ENCODE measurements at places on chromosomes 5 and 9.

DNA sequence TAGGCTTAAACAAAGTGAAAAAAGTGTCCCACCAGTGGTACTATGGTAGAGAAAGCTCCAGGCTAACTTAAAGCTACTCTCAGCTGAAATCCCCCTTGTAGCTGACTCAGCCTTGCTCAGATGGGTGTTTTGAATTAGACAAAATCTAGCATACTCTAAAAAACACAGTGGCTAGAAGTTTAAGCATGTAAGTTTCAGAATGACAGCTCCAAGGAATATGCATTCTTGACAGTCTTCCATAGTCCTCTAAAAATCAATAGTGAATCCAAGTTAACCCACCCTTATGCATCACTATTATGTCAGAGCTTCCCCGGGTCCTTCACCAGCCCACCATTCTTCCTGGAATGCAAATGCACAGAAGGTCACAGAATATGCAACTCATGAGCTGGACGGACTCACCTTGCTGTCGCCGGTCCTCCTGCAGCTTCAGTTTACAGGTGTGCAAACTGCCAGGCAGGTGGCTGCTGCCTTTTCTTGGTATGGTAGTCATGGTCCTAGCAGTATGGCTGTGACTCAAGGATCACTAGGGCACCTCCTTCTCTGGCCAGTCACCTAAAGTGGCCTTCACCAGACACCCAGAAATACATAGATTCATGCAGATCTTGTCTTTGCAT is 668 bp downstream of the RANBP3L start:
- H3K27me3 ChIP-seq, result no peaks in the 10 kb centered on the region
- no peak for DNase-seq
- no peak overlapping the region for H3K27ac ChIP-seq

GRCh38 chr5:1749346-1750124 is 50.1 kb downstream of the MRPL36 start:
- H3K27me3 ChIP-seq, result no peaks in the 10 kb centered on the region
- no peak for DNase-seq
- no peak overlapping the region for H3K4me3 ChIP-seq
- no peak overlapping the region for H3K27ac ChIP-seq
- H3K4me1 ChIP-seq, result no peaks in the 10 kb centered on the region

DNA sequence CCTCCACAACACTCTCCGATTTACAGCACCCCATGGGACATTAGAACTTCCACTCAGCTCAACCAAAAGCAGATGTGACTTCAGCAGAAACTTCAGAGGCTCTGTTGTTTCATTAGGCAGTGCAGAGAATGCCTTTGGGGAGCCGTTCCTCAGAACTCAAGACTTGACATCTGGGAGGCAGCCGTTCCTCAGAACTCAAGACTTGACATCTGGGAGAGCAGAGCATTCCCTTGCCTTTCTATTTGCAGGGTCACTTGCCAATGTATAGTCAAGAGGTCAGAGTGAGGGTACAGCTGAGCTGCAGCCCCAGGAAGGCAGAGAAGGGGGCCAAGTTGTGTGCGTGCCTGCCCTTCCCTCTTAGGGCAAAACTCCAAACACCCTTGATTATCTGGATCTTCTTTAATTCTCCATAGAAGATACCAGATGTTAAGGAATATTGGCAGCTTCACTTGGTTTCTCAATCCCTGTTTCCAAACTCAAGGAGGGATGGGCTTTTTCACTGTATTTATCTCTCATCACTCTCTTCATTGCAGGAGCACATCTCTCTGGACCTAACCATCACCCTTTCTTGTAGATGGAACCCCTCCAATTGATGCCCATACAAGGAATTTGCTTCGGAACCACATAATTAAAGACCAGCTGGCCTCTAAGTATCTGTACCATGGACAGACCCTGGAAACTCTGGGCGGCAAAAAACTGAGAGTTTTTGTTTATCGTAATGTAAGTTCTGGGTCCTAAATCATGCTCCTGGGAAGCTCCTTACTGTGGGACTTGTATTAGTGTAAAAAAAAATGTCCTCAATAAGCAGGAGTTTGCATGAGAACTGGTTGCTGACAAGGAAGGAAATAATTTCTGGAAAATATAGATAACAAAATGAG is 25.6 kb downstream of the TGFBI start:
- H3K27ac ChIP-seq, result no peak overlapping the region
- no peak overlapping the region for H3K4me3 ChIP-seq
- H3K27me3 ChIP-seq, result no peaks in the 10 kb centered on the region
- H3K36me3 ChIP-seq, result no peaks in the 10 kb centered on the region
- H3K4me1 ChIP-seq, result no peaks in the 10 kb centered on the region
- DNase-seq, result no peak

DNA sequence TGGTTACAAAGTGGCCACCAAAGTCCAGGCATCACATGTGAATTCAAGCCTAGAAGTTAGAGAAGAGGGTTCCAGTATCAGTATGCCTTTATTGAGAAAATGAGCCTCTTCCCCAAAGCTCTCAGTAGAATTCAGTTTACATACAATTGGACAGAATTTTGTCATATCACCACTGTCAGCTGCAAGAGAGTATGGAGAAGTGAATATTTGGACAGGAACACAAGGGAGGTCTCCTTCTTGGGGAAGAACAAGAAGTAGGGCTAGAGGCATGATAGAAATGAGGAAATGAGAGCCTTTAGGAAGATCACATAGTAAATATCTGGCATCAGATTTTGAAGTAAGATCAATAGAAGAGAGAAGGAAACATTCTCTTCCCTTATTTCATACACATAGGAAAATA is 27.8 kb upstream of the VLDLR start:
- DNase-seq, result no peak
- H3K36me3 ChIP-seq, result no peaks in the 10 kb centered on the region
- no peaks in the 10 kb centered on the region for H3K27me3 ChIP-seq
- no peak overlapping the region for H3K27ac ChIP-seq

DNA sequence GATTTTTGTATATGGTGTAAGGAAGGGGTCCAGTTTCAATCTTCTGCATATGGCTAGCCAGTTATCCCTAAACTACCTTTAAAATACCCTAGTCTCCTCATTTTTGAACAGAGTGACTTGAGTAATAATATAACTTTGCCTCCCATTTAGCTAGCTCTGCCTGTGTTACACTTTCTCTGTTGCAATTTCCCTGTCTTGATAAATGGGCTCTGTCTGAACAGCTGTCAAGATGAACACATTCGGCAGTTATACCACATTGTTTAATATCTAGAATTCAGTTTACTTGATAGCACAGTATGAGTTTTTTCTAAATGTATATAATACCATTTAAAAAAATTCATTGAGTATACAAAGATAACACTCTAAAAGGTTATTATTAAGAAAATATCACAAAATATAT is 562.9 kb upstream of the FTMT start:
- no peaks in the 10 kb centered on the region for H3K36me3 ChIP-seq
- DNase-seq, result no peak
- H3K4me1 ChIP-seq, result no peaks in the 10 kb centered on the region
- no peak overlapping the region for H3K4me3 ChIP-seq
- no peaks in the 10 kb centered on the region for H3K27me3 ChIP-seq
- H3K27ac ChIP-seq, result no peak overlapping the region

- no peaks in the 10 kb centered on the region for H3K4me1 ChIP-seq
- H3K36me3 ChIP-seq, result no peaks in the 10 kb centered on the region
- no peak overlapping the region for H3K27ac ChIP-seq
These were observed 145.4 kb downstream of the KCTD16 start for GRCh38 chr5:144315994-144316634.

DNA sequence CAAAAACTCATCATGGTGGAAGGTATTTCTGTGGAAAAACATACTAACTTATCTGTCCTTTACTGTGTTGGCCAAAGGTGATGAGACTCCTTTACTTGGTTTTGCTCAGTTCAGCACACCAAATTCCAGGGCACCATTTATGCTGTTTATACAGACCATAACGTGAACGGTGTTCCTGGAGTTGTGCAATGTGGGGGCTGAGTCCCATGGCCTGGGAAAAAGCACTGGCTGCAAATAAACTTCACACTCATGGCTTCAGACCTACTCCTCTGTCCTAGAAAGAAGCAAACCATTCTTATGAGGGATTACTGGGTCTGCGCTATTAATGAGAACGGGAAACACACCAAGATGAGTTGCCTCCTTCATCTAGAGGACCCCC is 10.4 kb downstream of the FREM1 start:
- no peaks in the 10 kb centered on the region for H3K27me3 ChIP-seq
- H3K36me3 ChIP-seq, result no peaks in the 10 kb centered on the region
- DNase-seq, result no peak
- no peak overlapping the region for H3K4me3 ChIP-seq

DNA sequence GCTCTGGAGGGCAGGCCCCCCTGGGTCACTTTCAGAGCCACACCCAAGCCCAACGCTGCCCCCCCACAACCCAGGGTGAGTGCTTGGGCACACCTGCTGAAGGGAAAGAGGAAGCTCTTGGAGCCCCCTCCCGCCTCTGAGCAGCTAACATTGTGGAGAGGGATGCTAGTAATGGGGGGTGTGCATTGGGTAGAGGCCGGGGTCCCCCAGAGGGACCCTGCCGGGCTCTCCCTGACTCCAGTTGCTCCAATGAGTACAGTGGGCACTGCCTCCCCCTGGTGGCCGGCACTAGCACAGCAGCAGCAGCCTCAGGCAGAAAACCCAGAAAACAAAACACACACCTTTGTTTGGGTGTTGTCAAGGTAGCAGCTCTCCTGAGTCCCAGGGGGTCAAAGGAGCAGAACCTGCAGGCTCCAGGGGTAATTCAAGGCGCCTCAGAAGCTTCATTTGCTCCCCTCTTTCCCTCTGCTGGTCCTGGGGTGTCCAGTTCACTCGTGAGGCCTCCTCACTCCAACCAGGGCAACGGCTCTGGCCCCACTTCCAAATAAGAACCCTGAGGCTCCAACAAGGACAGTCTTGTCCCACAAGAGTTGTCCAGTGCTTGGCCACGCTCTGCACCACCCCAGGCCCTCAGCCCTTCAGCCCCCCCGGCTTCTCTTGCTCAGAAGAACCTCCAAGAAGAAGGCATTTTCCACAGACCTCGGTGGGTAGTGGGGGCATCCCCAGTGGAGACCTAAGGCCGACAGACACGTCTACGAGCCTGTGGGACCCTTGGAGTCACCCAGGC is 16.1 kb downstream of the GBGT1 start:
- peak overlapping the region; percentile 85 for H3K27ac ChIP-seq
- H3K4me1 ChIP-seq, result peaks cover 24% of the 10 kb centered on the region
- H3K4me3 ChIP-seq, result peak overlapping the region; percentile 77
- DNase-seq, result peak; percentile 91

- no peaks in the 10 kb centered on the region for H3K36me3 ChIP-seq
- no peak overlapping the region for H3K4me3 ChIP-seq
- H3K4me1 ChIP-seq, result peaks cover 6% of the 10 kb centered on the region
- no peaks in the 10 kb centered on the region for H3K27me3 ChIP-seq
These were observed 72.0 kb downstream of the MLLT3 start for GRCh38 chr9:20550326-20550725.

- peak; percentile 68 for DNase-seq
- no peak overlapping the region for H3K27ac ChIP-seq
- H3K36me3 ChIP-seq, result no peaks in the 10 kb centered on the region
- H3K4me3 ChIP-seq, result no peak overlapping the region
- no peaks in the 10 kb centered on the region for H3K4me1 ChIP-seq
- no peaks in the 10 kb centered on the region for H3K27me3 ChIP-seq
These were observed 244.7 kb downstream of the PIK3R1 start for GRCh38 chr5:68460147-68460798.

DNA sequence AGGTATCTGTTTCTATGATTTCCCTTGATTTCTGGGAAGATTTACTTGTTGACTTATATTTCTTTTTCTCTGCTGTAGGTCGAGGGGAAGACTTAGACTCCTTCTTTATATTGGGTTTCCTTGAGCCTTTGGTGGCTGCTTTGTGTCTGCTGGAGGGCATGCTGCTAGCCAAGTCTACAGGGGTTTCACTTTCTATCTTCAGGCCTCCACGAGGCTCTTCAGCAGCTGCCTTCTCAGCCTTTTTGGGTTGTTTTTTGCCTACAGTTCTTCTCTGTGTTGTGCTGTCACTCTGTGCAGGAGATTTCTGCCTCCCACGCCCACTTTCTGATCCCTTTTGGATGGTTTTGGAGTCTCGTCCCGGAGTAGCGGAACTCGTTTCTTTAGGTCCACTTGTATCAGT is 23.2 kb downstream of the LEAP2 start:
- no peak overlapping the region for H3K4me3 ChIP-seq
- H3K27me3 ChIP-seq, result no peaks in the 10 kb centered on the region
- no peaks in the 10 kb centered on the region for H3K4me1 ChIP-seq
- peaks cover 8% of the 10 kb centered on the region for H3K36me3 ChIP-seq
- DNase-seq, result no peak

Measured in colonic mucosa (tissue), 4 donors.